ENCODE measurements at places on chromosomes 2 and 18.

- no peak overlapping the region for H3K27ac ChIP-seq
- H3K27me3 ChIP-seq = no peaks in the 10 kb centered on the region
- H3K36me3 ChIP-seq = peaks cover 45% of the 10 kb centered on the region
- peaks cover 24% of the 10 kb centered on the region for H3K4me1 ChIP-seq
- no peak for DNase-seq
These were observed 80.6 kb downstream of the KLF7 start for GRCh38 chr2:207085110-207085509.

GRCh38 chr2:204696124-204696523 lies 150.8 kb downstream of the PARD3B start:
- H3K27me3 ChIP-seq = peaks cover 7% of the 10 kb centered on the region
- H3K27ac ChIP-seq = no peak overlapping the region
- no peak for DNase-seq
- no peaks in the 10 kb centered on the region for H3K36me3 ChIP-seq

DNA sequence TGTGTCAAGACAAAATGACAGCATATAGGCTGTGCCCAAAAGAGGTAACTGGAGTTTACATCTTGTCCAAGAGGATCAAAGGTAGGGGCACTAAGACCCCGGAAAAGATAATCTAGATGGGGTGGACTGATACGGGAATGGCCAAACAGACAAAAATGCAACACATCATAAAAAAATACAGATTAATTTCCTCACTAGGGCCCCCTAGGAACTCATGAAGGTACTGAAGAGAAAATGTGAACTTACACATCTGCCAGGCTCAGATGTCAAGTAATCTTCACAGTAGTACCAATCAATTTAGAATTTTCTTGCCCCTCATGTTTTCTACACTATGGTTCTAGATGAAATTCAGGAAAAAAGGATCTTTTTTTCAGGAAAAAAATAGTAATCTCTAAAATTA lies 115.6 kb upstream of the REG3A start:
- no peak overlapping the region for H3K27ac ChIP-seq
- H3K4me1 ChIP-seq = no peaks in the 10 kb centered on the region
- no peak overlapping the region for H3K4me3 ChIP-seq
- H3K27me3 ChIP-seq = no peaks in the 10 kb centered on the region
- DNase-seq = no peak

DNA sequence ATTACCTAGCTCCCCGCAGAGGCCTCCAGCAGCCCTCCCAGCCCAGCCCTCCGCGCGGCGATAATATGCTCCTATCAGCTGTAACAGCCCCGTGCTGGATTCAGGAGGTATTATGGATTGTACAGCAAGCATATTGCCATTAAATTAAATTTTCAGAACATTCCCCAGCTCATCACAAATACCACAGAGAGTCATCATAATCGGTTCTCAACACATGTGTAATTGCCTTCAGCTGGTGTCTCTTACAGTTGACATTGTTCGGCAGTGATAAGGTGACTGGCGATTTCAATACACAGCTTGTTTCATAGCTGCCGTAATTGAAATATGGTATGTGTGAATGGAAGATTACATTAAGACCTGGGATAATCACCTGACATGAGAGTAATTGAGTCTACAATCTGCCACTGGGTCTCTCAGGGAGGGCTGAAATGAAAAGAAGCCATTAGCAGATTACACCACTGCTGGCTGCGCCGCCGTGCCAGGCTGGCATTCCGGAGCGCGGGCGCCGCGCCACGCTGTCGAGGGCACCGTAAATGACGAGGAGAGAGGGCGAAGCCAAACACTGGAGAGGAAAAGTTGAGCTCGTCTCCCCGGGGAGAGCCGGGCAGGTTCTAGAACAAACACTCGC lies 549.4 kb upstream of the SALL3 start:
- H3K4me3 ChIP-seq = no peak overlapping the region
- no peak overlapping the region for H3K27ac ChIP-seq
- no peaks in the 10 kb centered on the region for H3K27me3 ChIP-seq
- no peak for DNase-seq

- no peaks in the 10 kb centered on the region for H3K27me3 ChIP-seq
- no peaks in the 10 kb centered on the region for H3K36me3 ChIP-seq
- no peak overlapping the region for H3K4me3 ChIP-seq
- H3K4me1 ChIP-seq = no peaks in the 10 kb centered on the region
These were observed 138.4 kb downstream of the OTX1 start for GRCh38 chr2:63189026-63189425.

GRCh38 chr2:229387866-229388265 lies 116.8 kb upstream of the PID1 start:
- no peak overlapping the region for H3K27ac ChIP-seq
- DNase-seq = no peak
- H3K36me3 ChIP-seq = no peaks in the 10 kb centered on the region
- H3K27me3 ChIP-seq = no peaks in the 10 kb centered on the region

DNA sequence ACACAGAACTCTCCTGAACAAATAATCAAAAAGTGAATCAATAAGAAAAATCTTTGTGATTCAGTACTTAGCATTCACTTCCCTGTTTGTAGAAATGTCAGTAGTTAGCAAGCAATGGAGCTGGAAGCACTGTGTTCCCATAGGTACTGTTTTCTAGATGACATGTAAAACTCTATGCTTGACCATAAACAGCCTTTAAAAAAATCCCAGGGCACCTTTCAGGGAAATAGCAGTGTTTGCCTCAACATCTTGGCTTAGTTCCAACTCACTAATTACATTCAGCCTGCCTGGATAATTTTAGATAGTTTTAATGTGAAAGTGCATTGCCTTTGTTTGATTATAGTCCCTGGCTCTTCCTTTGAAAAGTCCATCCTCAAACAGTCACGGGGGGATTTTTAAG lies 721.8 kb downstream of the ERBB4 start:
- no peak for DNase-seq
- H3K27me3 ChIP-seq = no peaks in the 10 kb centered on the region
- H3K4me3 ChIP-seq = no peak overlapping the region
- H3K36me3 ChIP-seq = no peaks in the 10 kb centered on the region
- no peaks in the 10 kb centered on the region for H3K4me1 ChIP-seq
